HT1080 (cell line): ENCODE measurements at places on chromosomes 6 and 20. TPM values are rescaled to one million over a fixed set of nuclear protein-coding genes. Genes with fewer than 3 reads are reported as not detected.

The ZBTB46 gene
- total RNA-seq = 0.19 and 0.20 TPM in 2 replicates

The KIFC1 gene
- 80.5 and 105 TPM in 2 replicates for total RNA-seq

The C6orf132 gene
- not detected in 2 replicates for total RNA-seq

The CRIP3 gene
- not detected in 2 replicates for total RNA-seq

The RNASET2 gene
- 22.0 and 25.0 TPM in 2 replicates for total RNA-seq

The LY86 gene
- not detected in 2 replicates for total RNA-seq

The OPRM1 gene
- not detected in 2 replicates for total RNA-seq

The MYMX gene
- total RNA-seq = not detected in 2 replicates

The ANKRD66 gene
- total RNA-seq = not detected in 2 replicates

The MICB gene
- not detected in 2 replicates for total RNA-seq

The SLC22A23 gene
- total RNA-seq = 3.3 and 3.9 TPM in 2 replicates

The CRISP1 gene
- not detected in 2 replicates for total RNA-seq

The SOX4 gene
- total RNA-seq = 4.5 and 4.8 TPM in 2 replicates

The MCCD1 gene
- not detected in 2 replicates for total RNA-seq

The RFX6 gene
- not detected in 2 replicates for total RNA-seq
